ENCODE measurements at places on chromosomes 5 and 9.

DNA sequence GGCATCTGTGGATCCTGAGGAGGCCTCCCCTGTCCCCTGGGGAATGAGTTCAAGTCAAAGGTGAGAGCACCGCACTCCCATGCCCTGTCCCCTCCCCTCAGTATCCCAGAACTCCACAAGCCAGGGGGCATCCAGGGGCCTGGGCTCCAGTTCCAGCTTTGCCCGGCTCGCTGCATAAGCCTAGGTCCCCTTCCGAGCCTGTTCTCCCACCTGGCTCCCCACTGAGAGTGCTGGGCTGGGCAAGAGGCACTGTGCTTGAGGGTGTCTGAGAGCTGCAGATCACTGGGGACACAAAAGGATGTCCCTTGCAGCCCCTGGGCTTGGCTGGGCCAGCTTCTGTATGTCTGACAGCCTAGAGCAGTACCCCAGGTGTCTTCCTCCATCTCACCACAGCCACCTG, 4.6 kb downstream of the DOK3 start:
- no peak for DNase-seq

- no peak for DNase-seq
These were observed 60.2 kb downstream of the PPARGC1B start for GRCh38 chr5:149790276-149790675.

DNA sequence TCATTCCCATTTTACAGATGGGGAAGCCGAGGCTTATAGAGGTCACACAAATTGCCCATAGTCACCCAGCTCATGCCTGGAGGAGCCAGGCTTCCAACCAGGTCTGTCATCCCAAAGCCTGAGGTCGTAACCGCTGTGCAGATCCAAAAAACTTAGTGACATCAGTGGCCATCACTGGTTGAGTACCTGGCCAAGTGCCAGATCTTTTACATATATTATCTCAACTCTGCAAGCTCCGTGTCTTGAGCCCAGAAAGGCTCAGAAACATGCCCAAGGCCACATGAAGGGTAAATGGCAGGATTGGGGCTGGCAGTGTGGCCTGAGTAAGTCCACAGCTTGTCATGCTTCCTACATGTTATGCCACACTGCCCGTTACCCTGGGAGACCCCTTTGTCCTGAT, 13.5 kb downstream of the CFAP77 start:
- no peak for DNase-seq

- DNase-seq: no peak
These were observed 60.1 kb upstream of the ZNF608 start for GRCh38 chr5:124806373-124807077.
